GOT3 (cell line): ENCODE measurements at places on chromosomes 2 and 18.

- no peak for DNase-seq
These were observed 113.3 kb upstream of the DNMT3A start for GRCh38 chr2:25454824-25455611.

DNA sequence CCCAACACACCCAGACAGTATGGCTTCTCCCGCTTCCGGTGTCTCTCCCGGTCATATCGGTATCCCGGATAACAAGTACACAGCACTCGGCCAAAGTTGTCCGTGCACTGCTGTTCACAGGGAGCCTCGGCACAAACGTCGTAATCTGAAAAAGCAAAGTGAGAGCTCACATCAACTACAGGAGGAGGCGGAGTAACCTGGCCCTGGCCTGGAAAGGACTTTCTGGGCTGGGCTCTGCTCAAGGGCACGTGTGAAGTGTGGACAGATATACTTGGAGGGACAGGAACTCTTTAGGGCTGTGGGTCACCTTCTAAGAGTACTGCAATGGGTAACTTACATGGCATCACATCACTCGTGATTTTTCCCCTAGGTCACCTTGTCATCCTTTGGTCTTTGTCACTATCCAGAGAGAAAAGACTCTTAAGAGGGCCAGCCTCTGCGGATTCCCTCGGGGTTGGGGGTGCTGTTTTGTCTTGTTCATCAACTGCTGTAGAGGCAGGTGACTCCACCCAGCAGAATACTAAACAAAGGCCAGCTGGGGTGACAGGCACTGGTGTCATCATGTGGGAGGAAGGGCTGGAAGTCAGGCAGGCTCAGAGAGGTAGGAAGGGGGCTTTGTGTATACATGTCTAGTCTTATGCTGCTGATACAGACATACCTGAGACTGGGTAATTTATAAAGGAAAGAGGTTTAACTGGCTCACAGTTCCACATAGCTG lies 110.6 kb upstream of the LMAN1 start:
- no peak for DNase-seq

DNA sequence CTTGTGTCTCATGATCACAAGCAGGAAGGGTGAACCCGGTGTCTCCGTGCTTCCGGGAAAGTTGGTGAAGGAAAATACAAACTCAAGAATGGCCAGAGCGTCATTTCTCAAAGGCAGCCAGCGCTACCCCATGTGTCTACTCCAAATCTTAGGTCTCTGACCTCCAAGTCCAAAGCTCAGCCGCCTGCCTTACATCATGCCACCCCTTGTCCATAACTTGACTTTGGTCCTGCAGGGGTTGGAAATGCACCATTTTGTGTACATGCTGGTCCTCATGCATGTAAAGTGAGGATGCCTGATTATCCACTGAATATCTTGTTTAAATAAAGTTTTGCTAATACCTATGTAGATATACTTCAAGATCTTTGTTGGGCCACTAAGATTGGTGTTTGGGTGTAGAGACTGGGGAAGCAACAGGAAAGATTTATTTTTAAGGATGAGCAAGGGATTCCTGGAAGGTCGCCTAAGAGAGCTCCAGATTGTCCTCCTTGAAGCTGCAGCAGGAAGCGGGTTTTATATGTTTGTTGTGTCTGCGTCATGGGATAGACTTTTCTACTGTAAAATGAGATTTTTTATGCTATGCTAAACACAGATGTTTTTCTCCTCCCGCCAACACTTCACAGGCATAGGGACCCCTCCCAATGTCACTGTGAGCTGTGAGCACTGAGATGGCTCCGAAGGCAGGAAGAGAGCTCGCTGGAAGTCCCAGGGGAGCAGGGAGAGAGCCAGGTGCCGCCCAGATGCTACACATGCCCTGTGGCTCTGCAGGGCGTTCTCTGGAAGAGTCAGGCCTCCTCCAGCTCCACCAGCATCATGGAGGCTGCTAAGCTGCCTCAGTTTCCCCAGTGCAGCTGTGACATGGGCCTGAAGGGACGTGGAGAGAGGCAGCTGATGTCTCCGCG lies 176.2 kb upstream of the HDAC4 start:
- no peak for DNase-seq

DNA sequence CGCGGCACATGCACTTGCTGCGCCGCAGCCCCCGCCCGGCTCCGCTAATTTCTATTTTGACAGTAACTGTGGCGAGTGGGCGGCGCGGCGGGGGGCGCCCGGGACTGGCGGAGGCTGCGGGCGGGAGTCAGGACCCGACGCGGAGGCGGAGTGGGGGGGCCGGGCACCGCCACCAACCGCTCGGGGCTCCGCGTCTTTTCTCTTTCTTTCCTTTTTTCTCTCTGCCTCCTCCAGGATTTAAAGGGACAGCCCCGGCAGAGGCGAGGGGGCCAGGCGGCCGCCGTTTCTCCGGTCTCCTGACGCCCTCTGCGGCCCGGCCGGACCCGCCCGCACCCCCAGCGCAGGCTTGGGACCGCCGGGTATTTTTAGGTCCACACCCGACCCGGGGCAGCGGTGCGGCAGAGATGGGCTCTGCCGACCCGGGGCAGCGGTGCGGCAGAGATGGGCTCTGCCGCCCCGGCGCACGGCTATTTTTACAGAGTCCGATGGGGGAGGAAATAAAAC lies 460 bp upstream of the ZBTB7C start:
- no peak for DNase-seq
